ENCODE measurements at places on chromosomes 16 and 17.

GRCh38 chr16:70753694-70754325 is 47.1 kb downstream of the VAC14 start:
- no peak for DNase-seq

DNA sequence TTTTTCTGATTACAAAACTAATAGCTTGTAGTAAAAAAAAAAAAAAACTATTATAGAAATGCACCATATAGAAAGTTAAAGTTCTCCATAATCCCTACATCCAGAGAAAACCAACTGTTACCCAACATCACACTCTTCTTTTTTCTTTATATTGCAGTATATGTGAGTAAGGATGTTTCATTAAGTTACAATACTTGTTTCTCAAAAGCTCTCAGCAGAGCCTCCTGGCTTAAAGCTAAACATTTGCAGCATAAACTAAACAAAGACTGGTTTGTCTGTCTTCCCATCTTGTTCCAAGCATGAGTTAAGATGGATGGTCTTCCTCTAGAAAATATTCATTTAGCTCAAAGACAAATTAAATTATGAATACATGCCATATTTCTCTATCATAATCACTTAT is 25.2 kb downstream of the GRB2 start:
- DNase-seq: no peak

- no peak for DNase-seq
Observed at GRCh38 chr16:89084411-89084810, 9.2 kb upstream of the ACSF3 start.

DNA sequence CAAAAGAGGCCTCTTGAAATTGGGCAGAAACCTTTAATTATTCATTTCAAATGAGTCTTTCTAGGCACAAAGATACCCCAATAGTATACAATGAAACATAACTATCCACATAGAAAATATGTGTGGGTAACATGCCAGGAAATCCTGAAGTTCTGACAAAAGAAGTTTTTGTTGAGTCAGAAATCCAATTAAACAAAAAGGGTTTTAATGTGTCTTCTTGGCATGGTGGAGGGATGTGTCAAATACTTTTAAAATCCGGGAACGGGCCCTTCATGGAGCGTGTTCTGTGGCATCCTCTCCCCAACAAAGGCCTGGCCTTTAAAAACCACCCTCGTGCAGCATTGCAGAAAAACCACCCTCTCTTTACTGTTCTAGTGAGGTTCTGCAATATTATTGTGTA is 14.2 kb downstream of the CDRT4 start:
- DNase-seq: no peak

GRCh38 chr16:50067290-50067853 is 1.6 kb downstream of the HEATR3 start:
- DNase-seq: peak; percentile 53

DNA sequence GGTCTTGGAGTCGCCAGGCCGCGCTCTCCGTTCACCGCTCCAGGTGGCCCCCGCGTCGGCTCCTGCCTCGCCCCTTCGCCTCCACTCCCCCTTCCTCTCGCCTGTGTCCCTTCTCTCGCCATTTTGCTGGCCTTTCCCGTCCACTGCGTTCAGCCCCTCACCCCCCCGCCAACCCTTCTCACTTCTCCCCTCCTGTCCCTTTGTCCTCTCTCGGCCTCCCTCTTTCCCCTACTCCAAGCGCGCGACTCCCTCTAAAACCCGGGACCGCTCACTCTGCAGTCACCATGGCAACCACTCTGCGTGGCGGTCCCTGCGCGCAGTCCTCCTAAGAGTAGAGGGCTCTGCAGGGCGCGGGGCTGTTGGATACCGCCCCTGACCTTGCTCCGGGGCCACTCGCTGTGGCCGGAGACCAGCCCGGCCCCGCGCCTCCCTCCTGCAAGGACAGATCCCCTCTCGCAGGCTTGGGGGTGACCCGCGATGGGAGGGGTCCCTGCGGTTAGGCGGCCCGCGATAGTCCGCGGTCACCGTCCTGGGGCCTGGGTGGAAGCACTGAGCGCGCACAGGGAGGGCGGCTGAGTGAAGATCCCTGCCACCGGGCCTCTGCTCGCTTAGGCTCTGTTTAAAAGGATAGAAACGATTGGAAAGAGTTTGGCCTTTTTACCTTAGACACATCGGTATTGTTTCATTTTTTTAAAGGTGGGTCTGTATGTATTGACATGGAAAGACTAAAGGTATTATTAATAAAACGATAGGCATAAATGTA is 454 bp downstream of the CCDC40 start:
- DNase-seq: peak; percentile 92

DNA sequence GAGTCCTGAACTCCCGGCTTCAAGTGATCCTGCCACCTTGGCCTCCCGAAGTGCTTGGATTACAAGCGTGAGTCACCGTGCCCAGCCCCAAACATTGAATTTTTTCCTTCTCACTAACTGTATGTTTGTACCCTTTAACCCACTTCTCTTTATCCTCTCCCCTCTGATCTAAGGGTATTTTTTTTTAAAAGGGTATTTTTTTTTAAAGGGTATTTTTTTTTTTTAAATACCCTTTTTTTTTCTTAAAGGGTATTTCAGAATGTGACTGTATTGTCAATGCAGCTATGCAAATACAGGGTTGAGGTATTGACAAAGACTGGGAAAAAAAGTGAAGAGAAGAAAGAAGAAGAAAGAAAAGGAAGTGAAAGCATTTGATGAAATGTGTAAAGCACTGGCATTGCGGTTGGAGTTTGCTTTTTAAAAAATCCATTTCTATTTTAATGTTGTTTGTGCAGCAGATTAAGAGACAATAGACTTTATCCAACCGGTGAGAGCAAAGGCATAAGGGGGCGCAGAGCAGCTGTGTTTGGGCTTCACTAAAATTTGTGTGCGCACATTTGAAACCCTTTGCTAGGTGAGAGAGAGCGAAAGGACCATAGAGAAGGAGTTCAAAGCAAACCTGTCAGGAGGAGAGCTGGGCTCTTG is 42.4 kb downstream of the SYT17 start:
- DNase-seq: no peak

GRCh38 chr16:17194190-17194780 is 276.5 kb downstream of the XYLT1 start:
- DNase-seq: peak; percentile 52

Data from SK-N-SH (cell line).